ENCODE measurements at places on chromosomes 2 and 18. TPM values are rescaled to one million over a fixed set of nuclear protein-coding genes. Genes with fewer than 3 reads are reported as not detected.

GORASP2 gene
- total RNA-seq: 95.0 TPM

SH3RF3 gene
- 0.63 TPM for total RNA-seq

ALLC gene
- not detected for total RNA-seq

HRH4 gene
- not detected for total RNA-seq

SCYGR4 gene
- not detected for total RNA-seq

TCF23 gene
- not detected for total RNA-seq

AMER3 gene
- not detected for total RNA-seq

VIT gene
- not detected for total RNA-seq
